ENCODE measurements at places on chromosomes 4 and X. TPM values are rescaled to one million over a fixed set of nuclear protein-coding genes. Genes with fewer than 3 reads are reported as not detected.

PABPC5 gene
- not detected for total RNA-seq

NDNF gene
- 1.9 TPM for total RNA-seq

RADX gene
- 13.8 TPM for total RNA-seq

SLC4A4 gene
- 91.7 TPM for total RNA-seq

PPM1K gene
- total RNA-seq: 8.6 TPM

MED28 gene
- 25.5 TPM for total RNA-seq

GDI1 gene
- total RNA-seq: 136 TPM

MAGEA9B gene
- not detected for total RNA-seq

TRIML1 gene
- not detected for total RNA-seq

MAGEA1 gene
- not detected for total RNA-seq

MBNL3 gene
- total RNA-seq: 37.4 TPM

FAM236B gene
- not detected for total RNA-seq

CAMK2D gene
- 107 TPM for total RNA-seq

OPRPN gene
- total RNA-seq: not detected

AFAP1 gene
- total RNA-seq: 25.1 TPM

FAT4 gene
- 7.2 TPM for total RNA-seq

SEL1L3 gene
- total RNA-seq: 51.3 TPM

AFM gene
- not detected for total RNA-seq

AWAT2 gene
- not detected for total RNA-seq

STK26 gene
- 7.1 TPM for total RNA-seq

ZCCHC18 gene
- not detected for total RNA-seq

KLHL34 gene
- 2.3 TPM for total RNA-seq

ODAPH gene
- total RNA-seq: not detected

MAGEA4 gene
- not detected for total RNA-seq

CTBP1 gene
- total RNA-seq: 214 TPM

PITX2 gene
- 15.2 TPM for total RNA-seq

MYOZ2 gene
- total RNA-seq: 0.27 TPM

TMPRSS11E gene
- not detected for total RNA-seq

PNCK gene
- 7.9 TPM for total RNA-seq

AMTN gene
- not detected for total RNA-seq

FRG2 gene
- not detected for total RNA-seq

ELK1 gene
- 21.0 TPM for total RNA-seq

FAM53A gene
- total RNA-seq: 1.4 TPM

STATH gene
- total RNA-seq: not detected

RASL11B gene
- total RNA-seq: 0.55 TPM

GAGE12F gene
- total RNA-seq: not detected

HTN3 gene
- total RNA-seq: not detected

FGD1 gene
- 2.7 TPM for total RNA-seq
